Activated T-cell treated with anti-CD3 and anti-CD28 coated beads, Interleukin-2, amount 50 U/mL, for 24 hours (primary cell): ENCODE measurements at places on chromosomes 6 and 20.

- no peak for DNase-seq
Measured at GRCh38 chr6:39377539-39377950, 55.0 kb upstream of the KCNK16 start.

GRCh38 chr20:53767206-53767930 lies 173.7 kb upstream of the ZNF217 start:
- DNase-seq, result no peak

- DNase-seq, result no peak
Measured at GRCh38 chr6:155188707-155189496, 74.9 kb upstream of the CLDN20 start.

DNA sequence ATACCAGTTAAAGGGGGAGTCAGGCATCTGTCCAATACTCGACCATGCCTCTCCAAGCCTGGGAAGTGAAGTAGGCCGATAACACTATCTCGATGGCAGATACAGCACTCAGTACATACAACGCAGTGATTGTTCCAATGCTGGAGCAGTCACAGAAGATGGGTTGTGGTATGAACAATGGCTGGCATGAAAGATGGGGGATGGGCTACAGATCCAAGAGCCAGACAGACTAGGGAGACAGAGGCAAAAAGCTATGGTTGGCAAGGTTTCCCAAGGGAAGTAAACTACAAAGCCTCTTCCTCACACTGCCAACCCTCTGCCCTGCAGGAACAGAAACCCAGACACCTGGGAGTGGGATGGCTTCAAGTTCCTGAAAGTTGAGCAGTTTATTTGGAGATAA lies 19.2 kb downstream of the FKBP1A start:
- DNase-seq, result no peak
